ELR (cell line): ENCODE measurements at places on chromosomes 5 and 9.
A peak's percentile ranks its signal among the peaks of the same experiment; 100 is the strongest.

DNA sequence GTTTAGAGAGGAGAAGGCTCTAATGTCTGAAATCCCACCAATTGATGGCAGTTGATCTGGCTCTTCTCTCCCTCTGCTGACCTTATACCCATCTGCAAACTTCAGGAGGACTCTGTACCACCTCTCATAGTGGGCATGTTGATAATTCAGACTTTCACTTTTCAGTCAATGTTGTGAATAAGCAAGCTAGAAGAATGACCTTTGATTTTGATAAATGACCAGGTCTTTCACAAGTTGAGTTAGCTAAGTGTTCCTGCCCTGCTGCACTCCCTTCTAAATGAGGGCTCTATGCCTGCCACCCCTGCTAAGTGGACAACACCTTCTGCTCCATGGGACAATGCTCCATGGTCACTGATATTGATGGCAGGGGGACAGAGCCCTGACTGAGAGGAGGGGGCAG, 74.7 kb downstream of the SPRY4 start:
- DNase-seq = no peak

GRCh38 chr9:126630458-126631237, 16.9 kb downstream of the LMX1B start:
- no peak for DNase-seq

GRCh38 chr9:132099741-132100407, 20.2 kb upstream of the MED27 start:
- DNase-seq = peak; percentile 67

- peak; percentile 70 for DNase-seq
Measured at GRCh38 chr5:34609951-34610441, 46.1 kb upstream of the RAI14 start.

DNA sequence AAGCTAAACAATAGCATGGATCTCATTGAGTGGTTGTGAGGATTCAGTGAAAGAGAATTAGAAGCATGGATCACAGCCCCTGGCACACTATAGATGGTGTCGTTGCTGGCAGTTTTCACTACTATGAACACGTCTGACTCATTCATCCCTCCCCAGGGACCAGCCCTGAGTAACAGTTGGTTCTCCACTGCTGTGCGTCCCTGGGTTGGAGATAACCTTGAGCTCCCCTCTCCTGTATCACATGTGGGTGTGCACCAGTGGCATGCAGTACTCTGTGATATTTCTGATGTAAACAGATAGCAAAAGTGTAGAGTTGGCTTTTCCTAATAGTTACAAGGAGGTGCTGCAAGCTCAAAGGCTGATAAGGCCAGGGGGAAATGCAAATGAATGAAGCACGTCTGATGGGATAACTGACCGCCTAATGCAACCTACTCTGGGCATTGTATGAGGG, 8.8 kb upstream of the LCP2 start:
- DNase-seq = peak; percentile 10

- peak; percentile 20 for DNase-seq
Measured at GRCh38 chr9:37030611-37030939, 3.5 kb downstream of the PAX5 start.

DNA sequence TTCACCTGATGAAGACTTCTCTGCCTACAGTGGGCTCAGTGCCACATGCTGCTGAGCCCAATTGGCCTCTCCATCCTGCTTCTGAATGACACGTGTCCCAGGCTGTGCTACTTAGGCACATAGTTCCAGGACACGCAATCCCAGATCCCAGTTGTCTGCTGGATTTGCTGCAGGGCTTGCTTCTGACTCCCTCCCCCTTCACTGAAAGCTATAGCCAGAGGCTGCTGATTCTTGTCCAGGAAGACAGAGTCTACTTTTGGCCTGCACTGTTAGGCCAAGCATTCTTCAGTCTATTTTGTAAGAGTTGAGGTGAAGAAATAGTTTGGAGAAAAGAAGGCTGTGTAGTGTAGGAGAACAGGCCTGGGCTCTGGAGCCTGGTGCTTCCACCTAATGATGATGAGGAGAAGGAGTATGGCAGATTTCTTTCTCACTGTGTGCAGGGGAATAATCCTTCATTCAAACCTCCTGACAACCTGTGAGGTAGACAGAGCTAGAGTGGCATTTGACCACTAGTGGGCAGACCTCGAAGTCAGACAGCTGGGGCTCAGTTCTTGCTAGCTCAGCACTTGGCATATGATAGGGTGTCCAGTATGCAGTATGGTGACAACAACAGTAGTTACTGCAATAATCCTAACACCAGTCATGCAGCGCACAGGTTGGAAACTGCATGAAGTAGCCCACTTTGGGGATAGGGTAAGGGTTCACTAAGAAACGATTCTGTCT, 19.5 kb upstream of the ASPN start:
- DNase-seq = peak; percentile 63

GRCh38 chr5:160159991-160160792, 40.9 kb upstream of the PWWP2A start:
- no peak for DNase-seq

- peak; percentile 33 for DNase-seq
Measured at GRCh38 chr5:76367623-76368371, 35.3 kb upstream of the IQGAP2 start.

- DNase-seq = no peak
Measured at GRCh38 chr5:135826221-135826525, 8.3 kb upstream of the SLC25A48 start.

GRCh38 chr5:40391642-40392041, 288.1 kb upstream of the PTGER4 start:
- no peak for DNase-seq

- DNase-seq = no peak
Measured at GRCh38 chr5:95619514-95620029, 315 bp upstream of the GPR150 start.

DNA sequence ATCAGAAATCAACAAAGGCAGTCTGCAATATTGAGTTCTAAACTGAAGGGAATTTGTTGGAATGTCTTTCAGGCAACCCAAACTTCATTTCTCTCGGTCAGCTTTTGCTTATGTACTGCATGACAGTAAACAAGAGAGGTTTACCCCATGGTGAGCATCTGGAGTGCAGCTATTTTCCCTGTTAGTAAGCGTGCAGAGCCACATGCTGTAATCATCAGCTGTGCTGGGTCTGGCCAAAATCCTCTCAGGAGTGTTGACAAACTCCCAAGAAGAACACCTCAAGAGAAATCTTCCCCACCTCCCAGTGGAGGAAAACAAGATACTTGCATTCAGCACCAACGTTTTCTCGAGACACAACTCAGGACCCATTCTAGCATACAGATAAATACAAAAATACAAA, 83.6 kb upstream of the ADAMTSL1 start:
- no peak for DNase-seq

DNA sequence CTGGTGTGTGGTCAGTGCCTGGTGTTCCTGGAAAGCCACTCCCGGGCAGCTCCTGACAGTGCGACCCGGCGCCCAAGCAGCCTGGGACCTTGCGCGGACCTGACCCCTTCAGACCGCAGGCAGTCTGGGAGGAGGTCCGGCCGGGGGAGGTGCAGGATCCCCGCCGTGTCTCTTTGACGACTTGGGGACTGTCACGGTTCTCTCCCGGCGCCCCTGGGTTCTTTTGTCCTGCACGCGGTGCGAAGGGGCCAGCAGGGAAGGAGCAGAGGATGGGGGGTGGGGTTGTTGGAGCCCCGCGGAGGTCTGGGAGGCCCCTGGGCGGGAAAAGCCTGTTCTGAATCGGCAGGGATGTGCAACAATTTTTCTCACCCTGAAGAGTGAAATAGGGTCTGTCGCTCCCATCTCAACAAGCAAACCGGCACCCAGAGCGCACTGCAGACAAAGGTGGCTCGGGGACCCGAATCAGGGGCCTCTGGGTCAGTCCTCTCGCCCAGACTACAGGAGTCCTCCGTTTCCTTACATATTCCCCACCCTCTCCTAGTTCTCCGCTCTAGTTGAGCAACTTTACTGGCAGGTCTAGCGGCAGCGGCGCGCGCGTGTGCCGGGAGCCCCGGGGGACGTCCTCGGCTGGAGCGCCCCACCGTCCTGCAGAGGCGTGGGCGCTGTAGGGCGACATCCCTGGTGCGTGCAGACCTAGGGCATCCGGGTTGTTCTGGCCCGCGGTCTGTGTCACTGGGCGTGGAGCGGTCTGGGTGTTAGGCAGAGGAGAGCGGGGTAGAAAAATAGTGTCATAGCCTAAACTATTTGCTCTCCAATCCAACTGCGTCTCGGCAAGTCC, 1.2 kb downstream of the VCAN start:
- DNase-seq = peak; percentile 62

GRCh38 chr5:108786806-108787483, 39.2 kb downstream of the FER start:
- no peak for DNase-seq

DNA sequence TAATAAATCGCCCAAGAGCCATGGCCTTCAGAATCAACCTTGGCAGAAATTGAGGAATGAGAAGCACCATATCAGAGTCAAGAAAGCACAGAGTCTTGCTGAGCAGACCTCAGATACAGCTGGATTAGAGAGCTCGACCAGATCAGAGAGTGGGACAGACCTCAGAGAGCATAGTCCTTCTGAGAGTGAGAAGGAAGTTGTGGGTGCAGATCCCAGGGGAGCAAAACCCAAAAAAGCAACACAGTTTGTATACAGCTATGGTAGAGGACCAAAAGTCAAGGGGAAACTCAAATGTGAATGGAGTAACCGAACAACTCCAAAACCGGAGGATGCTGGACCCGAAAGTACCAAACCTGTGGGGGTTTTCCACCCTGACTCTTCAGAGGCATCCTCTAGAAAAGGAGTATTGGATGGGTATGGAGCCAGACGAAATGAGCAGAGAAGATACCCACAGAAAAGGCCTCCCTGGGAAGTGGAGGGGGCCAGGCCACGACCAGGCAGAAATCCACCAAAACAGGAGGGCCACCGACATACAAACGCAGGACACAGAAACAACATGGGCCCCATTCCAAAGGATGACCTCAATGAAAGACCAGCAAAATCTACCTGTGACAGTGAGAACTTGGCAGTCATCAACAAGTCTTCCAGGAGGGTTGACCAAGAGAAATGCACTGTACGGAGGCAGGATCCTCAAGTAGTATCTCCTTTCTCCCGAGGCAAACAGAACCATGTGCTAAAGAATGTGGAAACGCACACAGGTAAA, 4.5 kb downstream of the NFX1 start:
- no peak for DNase-seq

DNA sequence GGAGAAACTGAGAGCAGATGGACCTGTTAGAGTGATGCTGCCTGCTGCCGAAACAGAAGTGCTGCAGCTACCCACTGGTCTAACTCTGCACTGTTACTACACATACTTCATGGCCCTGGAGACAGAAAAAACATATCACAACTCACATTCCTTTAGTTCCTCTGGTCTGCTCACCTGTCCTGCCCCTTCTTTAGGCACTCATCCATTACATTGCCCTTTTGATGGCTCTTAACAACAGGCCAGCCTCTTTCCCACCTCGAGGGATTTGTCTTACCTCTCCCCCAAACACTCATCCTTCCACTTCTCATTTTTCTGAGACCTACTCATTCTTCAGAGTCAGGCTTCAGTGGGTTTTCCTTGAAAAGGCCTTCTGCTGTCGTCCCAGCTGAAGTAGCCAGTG, 49.2 kb downstream of the KCTD16 start:
- DNase-seq = no peak

DNA sequence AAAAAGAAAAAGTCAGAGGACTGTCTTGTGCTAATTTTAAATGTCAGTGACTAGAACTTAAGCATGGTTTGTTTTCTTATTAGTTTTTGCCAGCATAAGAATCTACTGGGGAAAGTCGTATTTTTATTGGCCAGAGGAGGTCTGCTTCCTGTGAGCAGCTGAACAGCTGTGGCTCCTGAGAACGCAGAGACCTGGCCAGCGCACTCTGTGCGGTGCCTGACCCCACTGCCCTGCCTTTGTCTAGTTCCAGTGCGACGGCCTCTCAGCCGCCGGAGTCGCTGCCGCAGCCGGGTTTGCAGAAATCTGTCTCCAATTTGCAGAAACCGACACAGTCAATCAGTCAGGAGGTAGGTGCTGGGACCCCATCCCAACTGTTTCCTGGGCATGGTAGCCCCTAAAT, 42.5 kb downstream of the PRRC2B start:
- no peak for DNase-seq

GRCh38 chr5:132001647-132002561, 9.6 kb downstream of the ACSL6 start:
- peak; percentile 66 for DNase-seq

DNA sequence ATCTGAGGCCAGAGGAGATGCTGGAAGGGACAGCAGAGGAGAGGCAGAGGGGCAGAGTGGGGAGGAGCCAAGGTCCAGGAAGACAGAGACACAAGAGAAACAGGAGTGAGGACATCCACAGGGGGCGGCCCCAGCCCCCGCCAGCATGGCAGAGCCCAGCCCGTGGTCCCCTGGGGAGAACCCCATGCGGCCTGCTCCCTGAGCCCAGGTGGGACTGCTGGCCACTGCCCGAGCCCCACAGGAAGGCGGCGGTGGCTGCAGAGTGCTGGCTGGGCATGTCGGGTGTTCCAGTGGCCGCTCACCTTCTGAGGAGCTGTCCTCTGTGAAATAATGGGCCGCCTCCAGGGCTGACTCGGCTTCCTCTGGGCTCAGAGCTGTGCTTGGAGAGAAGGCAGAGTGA, 8.9 kb upstream of the MRNIP start:
- DNase-seq = no peak

GRCh38 chr9:98607152-98607551, 101.6 kb downstream of the GABBR2 start:
- DNase-seq = peak; percentile 16

DNA sequence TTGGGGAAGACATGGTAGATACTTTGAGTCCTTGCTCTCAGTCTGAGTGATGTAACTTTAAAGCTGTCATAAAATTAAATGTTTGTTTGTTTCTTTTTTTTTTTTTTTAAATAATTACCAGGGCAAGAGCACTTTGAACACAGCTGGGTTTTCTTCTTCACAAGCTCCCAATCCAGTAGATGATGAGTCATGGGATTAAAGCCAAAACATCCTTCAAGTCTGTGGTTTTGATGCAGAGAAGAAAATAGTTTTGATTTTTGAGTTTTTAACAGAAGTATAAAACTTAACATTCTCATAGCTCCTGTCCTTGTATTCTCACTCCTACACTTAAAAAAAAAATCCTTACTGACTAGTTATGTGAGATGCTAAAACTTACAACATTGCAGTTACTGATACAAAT, 34.8 kb upstream of the IL31RA start:
- peak; percentile 87 for DNase-seq

- no peak for DNase-seq
Measured at GRCh38 chr5:20360263-20360662, 372.3 kb upstream of the CDH18 start.

GRCh38 chr5:114192108-114192507, 169.8 kb upstream of the KCNN2 start:
- DNase-seq = peak; percentile 96
